Hematopoietic multipotent progenitor cell treated with erythropoietin and hydrocortisone succinate and interleukin-3 and kit ligand, for 17 days (in vitro differentiated cells): ENCODE measurements at places on chromosomes 1 and 21.

- DNase-seq: no peak
Measured at GRCh38 chr21:25572861-25573310, 34.4 kb downstream of the MRPL39 start.

DNA sequence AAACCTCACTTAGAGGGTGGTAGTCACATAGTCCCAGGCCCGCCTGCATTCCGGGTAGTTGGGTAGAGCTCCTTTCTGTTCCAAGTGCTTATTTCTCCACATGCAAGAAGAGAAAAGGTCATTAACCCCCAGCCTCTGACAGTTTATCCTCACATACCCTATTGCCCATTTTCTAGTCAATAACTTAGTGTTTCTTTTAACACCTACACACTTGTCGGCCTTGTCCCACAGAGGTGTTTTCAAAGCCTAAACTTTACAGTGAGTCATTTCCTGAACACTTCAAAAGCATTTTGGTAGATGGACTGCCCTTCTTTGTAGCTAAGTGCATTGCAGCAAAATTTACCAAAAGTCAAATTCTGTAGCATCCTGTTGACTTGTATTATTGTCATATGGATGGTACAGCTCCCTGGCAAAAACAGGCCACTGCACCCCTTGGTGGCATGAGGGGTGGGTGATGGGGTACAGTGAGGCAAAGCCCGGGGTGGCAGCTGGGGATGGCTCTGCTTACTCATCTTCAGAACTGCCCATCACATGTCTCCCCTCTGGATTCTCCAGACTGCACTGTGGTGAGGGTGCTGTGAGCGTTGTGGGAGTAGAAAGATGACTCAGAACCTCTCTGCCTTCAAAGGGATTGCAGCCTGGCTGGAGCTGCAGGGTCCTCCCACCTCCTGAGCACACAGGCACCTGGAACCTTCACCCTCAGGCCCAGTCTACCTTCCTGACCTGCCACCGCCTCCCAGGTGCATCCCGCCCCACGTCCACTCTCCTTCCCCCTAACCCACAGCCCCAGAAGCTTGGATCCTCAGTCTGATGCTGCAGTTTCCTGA, 45.8 kb upstream of the DMRTB1 start:
- DNase-seq: no peak

DNA sequence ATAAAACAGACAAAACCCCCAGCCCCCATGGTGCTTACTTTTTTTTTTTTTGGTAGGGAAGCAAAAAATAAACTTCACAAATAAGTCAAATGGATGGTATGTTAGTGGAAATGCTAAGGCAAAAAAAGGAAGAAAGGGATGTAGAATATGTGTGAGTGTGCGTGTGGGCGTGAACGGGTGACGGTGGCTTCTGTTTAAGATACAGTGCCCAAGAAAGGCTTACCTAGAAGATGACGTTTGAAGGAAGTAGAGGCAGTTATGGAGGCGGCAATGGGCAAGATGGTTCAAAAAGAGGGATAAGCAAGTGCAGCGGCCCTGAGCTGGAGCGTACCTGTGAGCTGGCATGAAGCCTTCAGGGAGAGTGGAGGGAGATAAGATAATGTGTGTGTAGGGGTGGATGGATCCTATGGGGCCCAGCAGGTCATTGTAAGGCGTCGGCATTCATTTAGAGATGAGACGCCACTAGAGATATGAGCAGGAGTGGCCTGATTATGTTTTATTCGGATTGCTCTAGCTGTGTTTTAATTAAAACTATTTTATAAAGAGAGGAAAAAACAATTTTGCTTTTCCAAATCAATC, 19.9 kb downstream of the LEPR start:
- no peak for DNase-seq

DNA sequence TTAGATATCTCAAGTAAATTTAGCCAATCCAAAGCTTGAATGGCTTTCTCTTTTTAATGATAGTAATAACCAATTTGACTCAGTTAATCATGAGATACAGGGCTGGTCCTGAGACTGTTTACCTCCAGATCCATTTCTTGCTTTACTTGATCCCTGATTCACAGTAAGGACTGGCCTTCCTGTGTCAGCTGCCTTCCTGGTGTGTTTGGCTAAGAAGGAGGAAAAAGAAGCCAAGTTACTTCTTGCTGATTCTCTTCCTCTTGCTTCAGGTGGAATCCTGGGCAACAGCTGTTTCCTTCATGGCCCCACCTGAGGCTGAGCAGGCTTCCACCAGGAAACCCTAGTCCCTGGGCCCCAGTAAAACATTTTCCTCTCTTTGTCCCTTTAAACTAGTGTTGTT, 14.6 kb upstream of the RC3H1 start:
- DNase-seq: no peak
